HL-60 (cell line): ENCODE measurements at places on chromosomes 4 and X.

DNA sequence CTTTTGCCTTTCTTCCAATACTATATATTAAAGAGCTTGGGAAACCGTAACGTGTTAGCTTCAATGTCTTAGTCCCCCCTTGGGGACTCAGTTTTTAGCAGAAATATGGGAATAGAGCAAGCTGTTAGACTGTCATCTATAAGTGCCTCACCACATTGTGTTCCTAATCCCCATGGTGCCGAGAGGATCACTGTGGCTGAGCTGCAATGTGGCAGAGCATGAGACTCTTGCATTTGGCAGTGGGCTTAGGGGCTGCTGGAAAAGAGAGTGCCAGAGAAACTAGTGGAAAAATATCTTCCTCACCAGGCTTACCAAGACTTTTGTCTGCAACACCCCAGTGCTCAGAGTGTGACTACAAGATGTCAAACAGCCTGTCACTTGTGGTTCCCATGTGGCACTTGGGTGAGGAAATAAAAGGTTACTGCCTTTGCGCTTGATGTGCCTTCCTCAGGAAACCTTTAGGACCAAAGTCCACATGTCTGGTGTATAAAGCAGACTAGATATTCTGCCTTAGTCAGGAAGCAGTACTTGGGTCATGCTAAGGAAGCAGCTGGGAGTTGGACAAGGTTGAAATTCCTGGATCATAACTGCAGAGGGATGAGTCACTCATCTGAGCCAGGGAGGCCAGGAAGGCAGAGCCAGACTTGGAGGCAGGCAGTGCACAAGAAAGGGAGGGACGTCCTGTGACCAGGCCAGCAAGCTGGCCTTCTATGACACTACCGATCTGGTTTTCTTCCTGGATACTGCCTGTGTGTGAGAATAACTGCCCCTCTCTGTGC lies 9.7 kb upstream of the MAGEA4 start:
- no peak for DNase-seq

DNA sequence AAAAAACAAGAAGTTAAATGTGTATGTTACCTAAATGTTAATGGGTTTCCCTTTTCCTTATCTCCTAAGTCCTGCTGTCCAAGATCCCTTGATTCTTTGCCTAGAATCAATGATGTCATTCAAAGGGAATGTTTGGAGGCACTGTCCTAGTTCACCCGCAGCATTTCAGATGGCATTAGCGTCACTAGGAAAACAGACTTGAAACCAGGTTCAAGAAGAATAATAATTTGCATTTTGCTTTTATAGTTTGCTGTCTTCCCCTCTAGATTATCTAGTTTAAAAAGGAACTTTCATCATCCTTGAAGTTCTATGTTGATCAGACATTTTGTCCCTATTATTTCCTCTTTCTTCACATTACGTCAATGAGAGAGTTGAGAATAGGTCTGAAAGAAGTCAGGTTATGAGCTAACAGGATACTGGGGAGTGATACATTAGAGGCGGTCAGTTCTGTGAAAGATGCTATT lies 234.1 kb upstream of the PGRMC2 start:
- no peak for DNase-seq

GRCh38 chrX:151516538-151517187 lies 46.8 kb upstream of the PASD1 start:
- DNase-seq = no peak

GRCh38 chr4:165016971-165017370 lies 14.8 kb upstream of the TRIM60 start:
- no peak for DNase-seq

GRCh38 chr4:62288808-62289541 lies 1088.8 kb downstream of the ADGRL3 start:
- DNase-seq = no peak
